GF-D8 (cell line): ENCODE measurements at places on chromosomes 2 and 18.

DNA sequence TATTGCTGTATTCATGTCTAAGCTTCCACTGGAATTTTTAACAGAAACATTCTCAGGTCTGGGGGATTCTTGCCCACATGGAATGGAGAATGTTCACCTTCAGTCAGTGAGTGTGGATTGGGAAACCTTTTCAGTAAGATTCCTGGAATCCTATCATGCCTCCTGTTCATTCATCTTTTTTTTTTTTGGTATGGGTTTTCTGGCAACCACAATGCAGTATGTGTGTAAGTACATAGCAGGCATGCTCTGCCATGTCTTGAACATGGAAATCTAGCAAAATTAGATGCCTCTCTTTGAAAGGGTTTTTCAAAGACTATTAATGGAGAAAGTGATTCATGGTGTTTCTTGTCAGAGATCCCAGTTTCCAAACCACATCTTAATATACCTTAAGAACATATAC is 176.5 kb downstream of the LTBP1 start:
- DNase-seq, result no peak

- no peak for DNase-seq
Measured at GRCh38 chr2:46353509-46353908, 56.3 kb downstream of the EPAS1 start.

GRCh38 chr2:200081236-200081635 is 125.9 kb downstream of the MAIP1 start:
- no peak for DNase-seq

GRCh38 chr2:106736221-106736620 is 149.7 kb downstream of the ST6GAL2 start:
- DNase-seq, result no peak

DNA sequence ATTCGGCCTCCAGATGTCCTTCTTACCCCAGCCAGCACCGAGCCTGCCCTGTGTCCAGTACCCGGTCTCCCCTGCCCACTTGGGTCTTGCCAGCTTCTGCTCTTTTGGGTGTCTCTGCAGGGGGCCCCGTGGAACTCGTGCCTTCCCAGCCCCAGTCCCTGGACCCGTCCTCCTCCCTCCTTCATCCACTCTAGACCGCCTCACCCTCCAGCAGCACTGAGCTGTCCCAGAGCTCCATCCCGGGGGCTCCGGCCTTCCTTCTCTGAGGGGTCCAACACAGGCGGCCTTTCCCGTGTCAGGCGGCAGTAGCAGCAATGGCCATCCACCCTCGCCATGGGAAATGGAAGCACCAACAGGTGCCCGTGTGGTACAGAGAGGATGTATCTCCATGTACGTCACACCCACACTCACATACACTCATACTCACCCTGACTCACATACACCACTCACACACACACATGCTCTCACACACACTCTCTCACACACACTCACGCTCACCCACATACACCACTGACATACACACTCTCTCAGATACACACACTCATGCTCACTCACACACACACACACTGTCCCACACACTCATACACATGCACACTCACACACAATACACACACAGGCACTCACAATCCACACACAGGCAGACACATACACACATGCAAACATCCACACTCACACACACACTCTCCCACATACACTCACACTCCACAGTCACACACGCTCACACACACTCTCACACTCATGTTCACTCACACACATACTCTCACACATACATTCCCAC is 827.5 kb upstream of the SALL3 start:
- no peak for DNase-seq

GRCh38 chr2:186629250-186629996 is 39.6 kb downstream of the ITGAV start:
- DNase-seq, result no peak

- no peak for DNase-seq
Measured at GRCh38 chr2:171447675-171448074, 13.6 kb downstream of the DCAF17 start.

DNA sequence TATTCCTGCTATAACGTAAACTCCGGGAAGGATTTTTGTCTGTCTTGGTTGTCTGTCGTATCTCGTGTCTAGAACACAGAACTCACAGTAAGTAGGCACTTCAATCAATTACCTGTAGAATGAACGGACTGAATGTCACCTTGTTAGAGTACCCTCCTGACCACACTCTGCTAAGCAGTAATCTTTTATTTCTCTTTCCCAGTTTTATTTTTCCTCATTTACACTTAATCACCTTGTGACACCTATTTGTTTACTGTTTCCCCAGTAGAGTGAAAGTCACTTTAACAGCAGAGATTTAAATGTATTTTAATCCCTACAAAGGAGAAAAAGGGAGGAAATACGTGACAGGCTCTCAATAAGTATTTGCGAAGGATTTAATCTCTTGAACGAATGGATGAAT is 514 bp upstream of the EPB41L5 start:
- no peak for DNase-seq

DNA sequence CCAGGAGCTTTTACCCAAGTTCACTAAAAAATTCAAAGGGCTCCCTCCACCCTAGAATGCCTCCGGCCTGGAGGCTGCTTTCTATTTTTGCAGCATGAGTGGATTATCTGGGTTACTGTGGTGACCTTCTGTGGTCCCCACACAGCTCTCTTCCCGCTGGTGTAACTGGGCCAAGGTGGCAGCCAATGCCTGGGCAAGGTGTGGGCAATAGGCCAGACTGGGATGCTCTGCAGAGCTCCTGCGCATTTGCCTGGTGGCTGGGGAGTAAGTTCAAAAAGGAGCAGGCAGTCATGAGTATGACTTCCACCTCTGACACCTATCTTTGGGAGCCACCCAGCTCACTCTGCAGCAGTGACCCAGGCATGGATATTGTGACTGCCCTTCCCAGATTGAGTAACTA is 130.5 kb upstream of the SPRED2 start:
- DNase-seq, result no peak

GRCh38 chr2:186771395-186771794 is 77.5 kb downstream of the FAM171B start:
- DNase-seq, result no peak

DNA sequence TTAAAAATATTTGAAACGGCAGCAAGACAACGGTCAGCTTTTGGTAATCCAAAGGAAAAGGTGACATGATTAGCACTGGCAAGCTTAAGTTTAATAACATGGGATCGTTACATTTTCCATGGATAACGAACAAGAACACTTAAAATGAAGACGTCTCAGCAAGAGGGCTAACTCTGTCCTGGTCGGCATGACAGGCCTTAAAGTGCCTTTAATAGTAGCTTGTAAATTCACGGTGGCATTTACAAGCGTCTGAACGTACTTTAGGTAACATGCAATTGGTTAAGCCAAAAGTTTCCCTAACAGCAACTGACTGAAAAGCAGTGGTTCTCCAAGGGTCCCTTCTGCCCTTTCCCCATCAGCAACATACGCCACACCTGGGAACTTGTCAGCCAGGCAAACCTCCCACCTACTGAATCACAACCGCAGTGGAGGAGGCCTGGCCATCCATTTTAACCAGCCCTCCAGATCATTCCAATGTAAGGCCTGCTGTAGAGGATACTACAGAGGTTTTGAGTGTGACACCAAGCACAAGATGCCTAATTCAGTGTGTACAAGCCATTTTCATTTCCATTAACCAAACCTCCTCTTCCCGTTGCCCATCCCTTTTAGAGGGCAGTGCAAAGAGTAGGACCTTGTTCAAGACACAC is 4.4 kb downstream of the TGFA start:
- DNase-seq, result no peak

DNA sequence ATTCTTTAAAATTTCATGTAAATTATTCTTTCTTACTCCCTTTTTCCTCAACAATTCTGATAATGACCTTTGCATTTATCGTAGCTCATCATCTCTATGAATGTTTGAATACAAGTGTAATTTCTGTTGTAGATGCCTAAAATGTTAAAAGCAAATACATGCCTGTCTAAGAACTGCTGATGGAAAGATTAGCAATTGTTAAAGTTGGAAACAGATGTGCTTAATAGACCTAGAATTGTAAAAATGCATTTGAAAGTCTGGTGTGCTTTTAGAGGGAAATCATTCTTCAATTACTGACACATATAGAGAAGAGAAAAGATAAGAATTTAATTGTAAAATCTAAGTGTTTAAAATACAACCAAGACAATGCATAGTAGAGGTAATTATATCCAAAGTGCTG is 50.4 kb downstream of the CCDC102B start:
- no peak for DNase-seq

DNA sequence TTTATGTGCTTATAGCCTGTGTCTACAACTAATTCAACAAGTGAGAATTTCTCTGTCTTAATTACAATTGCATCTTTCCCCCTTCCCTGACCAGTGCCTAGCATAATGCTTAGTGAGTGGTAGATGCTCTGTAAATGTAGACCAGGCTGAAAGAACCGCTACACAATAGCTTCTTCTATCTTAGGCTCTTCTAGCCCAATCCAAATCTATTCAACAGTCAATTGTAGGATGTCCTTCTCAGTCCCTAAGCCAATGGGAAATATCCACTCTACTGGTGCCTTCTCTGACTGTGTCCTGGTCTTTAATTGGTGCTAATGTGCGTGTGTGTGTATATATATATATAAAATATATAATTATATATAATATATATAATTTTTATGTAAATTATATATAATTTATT is 34.1 kb upstream of the GCC2 start:
- no peak for DNase-seq

DNA sequence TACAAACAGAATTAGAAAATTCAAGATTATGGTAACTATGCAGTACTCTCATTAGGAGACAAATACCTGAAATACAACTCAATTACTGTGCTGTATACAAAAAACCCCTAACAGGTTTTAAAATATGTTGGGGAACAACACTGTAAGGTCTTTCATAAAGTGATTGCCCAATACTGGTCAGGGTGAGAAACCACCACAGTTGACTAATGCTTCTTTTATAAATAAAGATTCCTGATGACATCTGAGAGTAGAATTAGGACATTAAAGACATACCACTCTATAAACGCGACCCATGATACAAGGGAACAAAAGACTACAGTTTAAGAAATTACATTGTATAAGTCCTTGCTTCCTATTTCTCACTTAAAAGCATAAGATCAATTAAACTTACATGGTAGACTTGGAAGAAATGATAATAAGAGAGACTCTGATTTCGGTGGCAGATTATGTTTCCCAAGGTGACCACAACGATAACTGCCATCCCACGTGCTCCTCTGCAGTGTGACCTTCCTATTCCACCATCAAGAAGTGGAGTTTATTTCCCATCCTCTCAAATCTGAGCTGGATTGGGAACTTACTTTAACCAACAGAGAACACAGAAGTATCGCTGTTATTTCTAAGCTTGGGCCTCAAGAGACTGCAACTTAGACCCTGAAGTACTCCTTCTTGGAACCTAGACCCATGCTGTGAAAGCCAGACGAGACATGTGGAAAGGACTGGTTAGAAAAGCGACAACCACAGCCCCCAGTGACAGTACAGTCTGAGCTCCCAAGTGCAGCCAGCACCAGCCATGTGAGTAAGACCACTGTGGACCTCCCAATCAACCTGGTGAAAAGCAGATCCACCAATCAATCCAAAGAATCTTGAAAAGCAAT is 52.3 kb downstream of the ZNF521 start:
- DNase-seq, result no peak

DNA sequence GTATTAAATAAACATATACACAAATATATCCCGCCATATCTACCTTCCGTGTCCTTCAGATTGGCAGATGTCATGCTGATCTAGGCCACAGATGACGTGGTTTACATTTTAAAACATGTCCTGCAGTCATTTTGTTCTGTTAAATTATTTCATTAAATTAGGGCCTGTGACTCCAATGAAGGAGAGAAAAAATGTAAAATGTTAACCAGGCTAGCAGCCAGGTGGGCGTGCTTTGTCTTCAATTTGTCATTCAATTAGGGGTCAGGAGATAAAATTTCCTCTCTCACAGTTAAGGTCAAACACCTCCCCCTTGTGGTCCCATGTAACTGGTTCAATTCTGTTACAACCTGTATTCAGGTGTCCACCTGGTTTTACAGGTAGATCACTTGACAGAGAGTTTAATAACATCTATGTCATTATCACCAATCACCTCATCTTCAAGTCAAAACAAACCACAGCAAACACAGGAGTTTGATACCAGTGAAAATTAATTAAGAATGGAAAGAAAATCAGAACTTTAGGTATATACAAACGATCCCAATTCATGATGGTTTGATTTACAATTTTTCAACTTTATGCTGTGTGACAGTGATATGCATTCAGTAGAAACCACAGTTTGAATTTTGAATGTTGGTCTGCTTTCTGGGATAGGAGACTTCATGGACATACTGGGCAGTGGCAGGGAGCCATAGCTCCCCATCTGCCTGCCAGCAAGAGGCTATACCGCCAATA is 339.4 kb downstream of the CMPK2 start:
- DNase-seq, result no peak

- no peak for DNase-seq
Measured at GRCh38 chr2:224764565-224765236, 48.5 kb upstream of the CCDC195 start.

DNA sequence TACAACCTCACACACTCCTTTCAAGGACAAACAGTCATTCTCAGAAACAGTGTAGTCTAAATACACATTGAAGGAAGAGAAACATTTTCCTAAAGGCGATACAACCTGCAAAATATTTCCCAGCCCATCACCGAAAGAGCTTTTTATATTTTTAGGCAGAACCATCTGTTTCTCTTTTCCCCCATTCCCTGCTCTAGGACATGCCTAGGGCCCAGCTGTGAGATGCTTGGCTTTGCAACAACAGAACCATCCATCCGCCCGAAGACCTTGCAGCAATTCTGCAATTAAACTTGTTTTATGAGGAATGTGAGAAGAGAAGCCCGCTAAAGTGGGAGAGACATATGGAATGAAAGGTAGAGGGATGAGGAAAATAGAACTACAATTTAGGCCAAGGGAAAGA is 105.6 kb upstream of the RFX8 start:
- DNase-seq, result no peak

DNA sequence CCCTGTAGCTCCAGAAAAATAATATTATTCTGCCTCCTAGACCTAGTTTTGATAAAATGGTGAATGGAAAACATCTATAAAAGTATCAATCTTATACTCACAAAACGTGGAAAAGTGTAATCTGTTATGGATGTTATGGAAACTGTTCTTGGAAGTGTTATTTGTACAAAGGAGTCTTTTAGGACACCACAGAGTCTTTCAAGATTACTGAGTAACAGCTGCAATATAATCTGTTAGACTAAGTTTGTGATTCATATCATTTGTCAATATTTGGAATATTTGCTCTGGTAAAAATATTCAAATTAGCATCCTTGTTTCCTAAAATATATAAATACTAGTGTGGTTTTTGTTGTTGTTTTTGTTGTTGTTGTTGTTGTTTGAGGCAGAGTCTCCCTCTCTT is 87.9 kb downstream of the RAD51AP2 start:
- no peak for DNase-seq

- no peak for DNase-seq
Measured at GRCh38 chr2:156448766-156449165, 12.6 kb downstream of the GPD2 start.
